Inflammatory macrophage (primary cell): ENCODE measurements at places on chromosomes 12 and 14.

- DNase-seq = no peak
These were observed 6.2 kb upstream of the RNASE10 start for GRCh38 chr14:20499108-20499507.

DNA sequence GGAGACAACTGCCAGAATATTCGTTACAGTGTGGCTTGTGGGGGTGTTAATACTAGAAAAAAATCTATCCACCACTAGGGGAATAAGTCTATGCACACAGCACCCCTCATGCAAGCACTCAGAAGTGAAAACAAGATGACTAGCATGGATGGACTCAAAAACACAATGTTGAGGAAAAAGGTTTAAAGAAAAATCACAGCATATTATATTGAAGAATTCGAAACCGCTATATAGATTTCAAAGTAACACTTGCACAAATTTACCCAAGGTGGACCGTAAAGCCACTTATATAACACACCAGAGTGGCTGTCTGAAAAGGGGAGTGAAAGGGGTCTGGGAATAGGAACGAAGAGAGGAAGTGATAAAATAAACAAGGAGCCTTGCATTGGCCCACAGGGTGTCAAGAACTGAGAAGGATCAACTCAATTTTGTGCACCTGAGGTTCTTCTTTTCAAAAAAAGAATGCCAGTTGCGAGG lies 544 bp downstream of the ABCD4 start:
- peak; percentile 60 for DNase-seq

DNA sequence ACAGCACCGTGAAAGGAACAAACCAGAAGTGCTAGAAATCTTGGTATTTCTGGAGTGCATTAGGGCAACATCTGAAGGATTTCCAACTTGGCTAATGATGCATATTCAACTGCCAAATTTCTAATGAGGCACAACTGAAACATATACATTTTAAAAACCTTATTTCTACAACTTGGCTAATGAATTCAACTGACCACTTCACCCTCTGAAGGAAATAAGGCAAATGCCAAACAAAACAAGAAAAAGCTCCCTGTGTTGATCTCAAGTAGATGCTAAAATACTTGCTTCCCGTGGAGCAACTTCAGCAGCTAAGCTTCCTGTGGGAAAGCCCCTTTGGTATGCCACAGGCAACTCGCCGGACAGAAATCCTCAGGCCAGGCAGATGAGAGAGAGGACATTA lies 167.1 kb downstream of the TTC7B start:
- no peak for DNase-seq

- DNase-seq = no peak
These were observed 474.0 kb downstream of the ZFP36L1 start for GRCh38 chr14:68318828-68319227.

DNA sequence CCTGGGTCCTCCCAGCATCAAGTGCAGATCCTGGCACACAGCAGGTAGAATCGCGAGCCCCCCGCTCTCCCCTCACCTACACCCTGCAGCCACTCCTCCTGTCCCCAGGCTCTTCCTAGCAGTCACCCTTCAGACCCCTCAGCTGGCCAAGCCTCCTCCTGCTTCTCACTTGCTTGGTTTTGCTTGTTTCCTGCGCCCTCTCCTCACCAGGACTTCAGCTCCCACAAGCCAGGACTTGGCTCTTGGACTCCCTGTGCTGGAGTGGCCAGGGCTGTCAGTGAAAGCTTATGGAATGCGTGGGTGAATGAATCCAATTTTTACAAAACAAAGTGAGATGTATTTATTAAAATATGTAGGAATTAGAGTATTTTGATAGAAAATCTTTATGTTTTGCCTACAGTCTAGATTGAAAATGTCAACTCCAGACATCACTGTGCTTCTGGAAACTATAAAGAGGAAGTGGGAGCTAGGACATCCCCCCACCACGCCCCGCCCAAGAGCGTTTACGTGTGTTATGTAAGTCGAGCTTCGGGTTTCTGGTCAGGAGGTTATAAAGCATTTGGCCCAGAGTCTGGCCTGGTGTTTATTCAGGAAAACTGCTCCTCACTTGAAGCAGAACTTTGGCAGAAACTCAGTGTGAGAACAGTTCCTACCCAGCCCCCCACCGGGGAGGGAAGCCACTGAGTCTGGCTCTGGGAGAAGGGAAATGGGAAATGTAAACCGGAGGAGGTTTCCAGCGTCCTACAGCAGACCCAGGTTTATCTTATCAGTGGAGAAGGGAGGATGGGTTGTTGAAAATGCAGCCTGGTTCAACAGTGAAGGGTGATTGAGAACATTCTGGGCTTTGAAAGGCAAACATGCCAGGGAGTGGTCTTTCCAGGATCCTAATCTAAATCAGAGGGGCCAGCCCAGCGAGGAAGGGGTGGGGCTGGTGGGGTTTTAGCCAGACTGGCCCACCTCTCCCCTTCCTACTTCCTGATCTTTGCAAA lies 8.8 kb downstream of the ALDH2 start:
- peak; percentile 97 for DNase-seq

GRCh38 chr12:110717037-110717436 lies 25.7 kb downstream of the PPP1CC start:
- no peak for DNase-seq

GRCh38 chr14:24875991-24876878 lies 173.7 kb downstream of the STXBP6 start:
- peak; percentile 77 for DNase-seq

DNA sequence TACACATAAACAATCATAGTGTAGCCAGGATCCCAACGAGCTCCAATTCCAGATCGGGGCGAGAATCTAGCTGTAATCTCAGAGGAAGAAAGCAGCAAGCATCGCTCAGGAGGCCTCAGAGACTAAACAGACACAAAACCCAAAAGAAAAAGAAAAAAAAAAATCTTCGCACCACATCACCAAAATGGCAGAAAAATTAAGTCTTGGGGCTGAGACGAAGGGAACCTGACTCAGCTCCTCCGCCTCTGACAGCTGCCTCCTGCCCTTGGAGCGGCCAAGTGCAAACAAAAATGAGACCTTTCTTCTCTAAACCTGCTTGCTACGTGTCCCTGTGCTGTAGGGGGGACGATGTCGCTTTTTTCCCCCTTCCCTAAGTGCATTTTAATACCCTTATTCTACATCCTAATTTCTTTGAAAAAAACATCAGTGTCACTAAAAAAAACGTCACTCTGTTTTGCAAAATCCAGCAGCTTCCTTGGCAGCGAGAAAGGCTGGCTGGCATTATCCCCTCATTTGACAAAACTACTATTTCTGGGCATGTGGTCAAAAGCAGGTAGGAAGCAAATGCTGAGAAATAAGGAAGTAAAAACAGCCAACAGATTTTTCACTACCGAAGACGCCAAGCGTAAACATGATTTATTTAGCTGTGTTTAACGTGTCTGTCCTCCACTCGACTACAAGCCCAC lies 30.5 kb downstream of the BCL11B start:
- no peak for DNase-seq

- DNase-seq = no peak
These were observed 108.2 kb downstream of the TSPAN9 start for GRCh38 chr12:3185260-3185870.

GRCh38 chr14:66284346-66284745 lies 201.8 kb upstream of the CCDC196 start:
- DNase-seq = no peak

- DNase-seq = peak; percentile 14
These were observed 22.7 kb upstream of the EID3 start for GRCh38 chr12:104280717-104281458.

DNA sequence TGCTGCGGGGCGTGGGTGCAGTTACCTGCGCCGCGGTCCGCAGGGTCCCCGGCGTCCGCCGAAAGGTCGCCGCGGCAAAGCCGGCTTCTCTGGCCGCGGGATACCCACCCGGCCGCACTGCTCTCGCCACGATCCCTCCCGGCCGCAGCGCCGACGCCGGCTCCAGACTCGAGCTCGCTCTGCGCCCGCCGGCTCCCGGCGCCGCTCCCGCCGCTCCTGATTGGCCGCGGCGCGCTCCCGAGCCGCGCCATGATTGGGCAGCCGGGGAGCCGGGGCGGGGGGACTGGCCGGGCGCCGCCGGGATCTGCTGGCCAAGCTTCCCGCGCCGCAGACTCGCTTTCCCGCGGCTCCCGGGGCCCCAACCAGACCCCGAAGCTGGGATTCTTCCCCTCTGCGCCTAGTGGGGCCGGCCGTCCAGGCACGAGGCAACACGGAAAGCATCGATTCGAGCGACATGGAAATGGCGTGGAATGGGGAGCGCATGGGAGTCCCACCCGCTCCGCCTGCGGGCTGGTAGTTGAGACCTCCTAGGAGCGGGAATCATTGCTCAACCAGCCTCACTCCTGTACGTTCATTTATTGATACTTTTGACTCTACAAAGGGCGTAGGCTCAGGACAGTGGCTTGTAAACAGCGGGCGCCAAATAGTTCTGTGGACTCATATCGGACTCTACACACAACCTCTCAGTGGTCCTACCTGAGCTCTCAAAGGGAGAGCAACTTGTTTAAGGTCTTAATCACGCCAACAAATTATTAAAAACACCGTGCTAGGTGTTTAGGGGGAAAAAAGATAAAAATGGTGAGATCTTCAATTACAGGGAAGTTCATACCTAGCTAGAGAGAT lies 36.4 kb upstream of the STON2 start:
- peak; percentile 66 for DNase-seq

GRCh38 chr14:69052181-69052601 lies 73.1 kb upstream of the ACTN1 start:
- peak; percentile 24 for DNase-seq

DNA sequence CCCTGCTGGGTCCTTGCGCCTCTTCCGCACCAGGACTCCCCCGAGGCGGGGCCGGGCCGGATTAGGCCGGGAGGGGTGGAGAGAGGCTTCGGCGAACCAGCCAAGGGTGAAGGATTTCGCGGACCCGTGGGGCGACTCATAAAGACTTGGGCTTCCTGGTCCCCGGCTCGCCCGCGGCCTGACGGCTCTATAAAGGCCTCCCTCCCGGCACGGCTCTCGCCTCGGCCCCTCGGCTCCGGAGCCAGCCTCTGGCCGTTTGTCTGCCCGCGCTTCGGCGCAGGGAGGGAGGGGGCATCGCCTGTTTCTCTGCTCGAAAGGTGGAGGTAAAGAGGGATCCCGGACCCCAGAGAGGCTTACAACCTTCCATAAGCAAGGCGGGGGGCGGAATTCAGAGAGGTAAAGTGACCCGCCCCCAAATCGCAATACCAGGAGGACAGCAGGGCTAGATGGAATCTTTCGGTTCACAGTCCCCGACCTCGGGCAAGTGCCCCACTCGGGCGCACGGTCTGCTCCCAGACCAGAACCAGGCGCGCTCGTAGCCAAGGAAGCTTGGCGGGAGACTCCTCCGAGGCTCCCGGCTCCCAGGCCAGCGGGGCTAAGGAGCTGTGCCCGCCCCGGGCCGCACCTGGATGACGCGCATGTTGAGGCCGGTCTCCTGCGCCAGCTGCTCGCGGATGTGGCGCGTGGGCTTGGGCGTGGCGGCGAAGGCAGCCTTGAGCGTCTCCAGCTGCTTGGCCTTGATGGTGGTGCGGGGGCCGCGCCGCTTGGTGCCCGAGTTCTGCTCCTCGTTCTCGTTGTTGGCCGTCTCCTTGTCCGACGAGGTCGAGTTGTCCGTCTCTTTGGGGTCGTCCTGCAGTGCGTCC lies 3.9 kb downstream of the LHX5 start:
- DNase-seq = no peak

DNA sequence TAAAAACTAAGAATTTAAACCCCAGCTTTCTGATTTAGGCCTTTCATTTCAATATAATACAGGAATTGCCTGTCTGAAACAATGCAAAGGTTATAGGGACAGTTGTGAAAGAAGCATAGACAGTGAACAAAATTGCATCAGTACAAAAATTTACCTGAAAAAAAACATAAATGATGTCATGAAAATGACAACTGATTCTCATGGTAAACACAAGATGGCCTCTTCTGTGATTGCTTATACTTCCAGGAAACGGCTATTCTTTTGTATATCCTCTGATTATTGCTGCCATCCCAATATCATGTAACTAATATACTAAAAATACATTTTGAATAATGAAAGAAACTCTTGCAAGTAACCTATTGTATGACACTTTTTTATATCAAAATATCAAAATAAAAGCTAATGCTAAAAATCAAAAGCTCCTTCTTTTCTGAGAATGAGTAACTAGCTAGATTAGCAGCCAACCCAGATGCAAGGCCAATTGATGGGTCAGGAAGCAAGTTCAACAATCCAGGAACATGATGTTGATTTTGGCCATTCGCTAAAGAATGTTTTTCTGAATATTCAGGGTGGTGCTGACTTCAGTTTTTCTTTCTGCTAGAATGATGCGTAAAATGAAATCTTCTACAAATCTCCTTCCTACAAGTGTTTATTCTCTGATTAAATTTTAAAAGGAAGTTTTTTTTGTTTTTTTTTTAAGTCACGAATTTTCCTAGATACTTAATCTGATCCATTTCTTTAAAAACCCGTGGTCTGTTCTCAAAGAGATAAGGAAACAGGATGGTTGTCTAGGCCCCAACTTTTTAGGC lies 83.6 kb downstream of the ALX1 start:
- no peak for DNase-seq

GRCh38 chr12:2583642-2584401 lies 210.9 kb upstream of the FKBP4 start:
- DNase-seq = no peak

DNA sequence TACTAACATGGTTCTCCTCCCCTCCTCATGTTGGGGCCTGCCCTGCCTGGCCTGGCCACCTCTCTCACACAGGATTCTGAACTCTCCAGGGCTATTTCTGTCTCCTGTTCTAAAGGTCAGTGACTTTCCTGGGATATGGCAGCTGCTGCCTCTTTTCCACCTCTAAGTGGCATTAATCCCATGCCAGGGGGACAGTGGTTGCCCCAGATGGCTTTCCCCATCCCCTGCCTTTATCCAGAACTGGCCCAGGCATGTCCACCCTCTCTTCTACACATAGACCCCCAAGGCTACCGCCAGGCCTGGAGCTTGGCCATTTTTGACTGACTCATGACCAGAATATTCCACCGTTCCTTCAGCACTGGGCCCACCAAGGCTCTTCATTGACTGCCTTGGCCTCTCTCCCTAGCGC lies 90.4 kb downstream of the IRF2BPL start:
- DNase-seq = no peak

DNA sequence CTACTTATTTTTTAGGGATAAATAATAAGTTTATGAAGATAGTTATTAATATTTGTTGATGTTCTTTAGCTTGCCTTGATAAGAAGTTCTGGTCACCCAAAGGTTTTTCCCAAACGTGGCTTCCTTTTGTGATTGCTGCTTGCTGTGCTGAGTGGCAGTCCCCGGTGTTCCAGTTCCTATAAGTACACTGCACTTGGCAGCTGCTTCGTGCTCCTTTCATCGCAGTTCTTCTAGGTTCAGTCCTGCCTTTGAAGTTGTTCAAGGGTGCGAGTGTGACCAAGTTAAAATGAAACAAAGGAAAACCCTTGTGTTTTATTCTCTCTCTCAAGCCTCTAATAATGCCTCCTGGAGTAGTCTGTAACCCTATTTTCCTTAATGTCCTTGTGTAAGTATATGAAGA lies 128.5 kb upstream of the ATF1 start:
- DNase-seq = no peak

GRCh38 chr14:60807971-60808370 lies 73.4 kb downstream of the MNAT1 start:
- no peak for DNase-seq

DNA sequence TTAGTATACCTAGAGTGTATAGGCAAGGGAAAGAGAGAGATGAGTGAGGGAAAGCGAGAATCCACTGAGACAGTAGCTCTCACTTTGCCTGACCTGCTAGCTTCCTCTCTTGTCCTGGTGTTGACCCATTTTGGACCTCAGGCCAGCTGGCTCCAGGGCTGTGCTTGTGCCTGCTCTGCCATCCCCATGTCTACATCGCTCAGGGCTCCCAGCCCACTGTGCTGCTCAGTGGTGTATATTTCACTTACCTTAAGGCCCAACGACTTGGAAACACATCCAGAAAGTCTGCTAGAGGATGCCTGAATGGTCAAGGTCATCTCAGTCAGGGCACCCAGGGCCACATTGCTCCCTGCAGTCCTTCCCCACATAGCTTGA lies 964 bp upstream of the SERPINA4 start:
- no peak for DNase-seq

- DNase-seq = no peak
These were observed 527.7 kb downstream of the RPS29 start for GRCh38 chr14:49058511-49058910.
